ENCODE measurements at places on chromosomes 7 and 10. TPM values are rescaled to one million over a fixed set of nuclear protein-coding genes. Genes with fewer than 3 reads are reported as not detected.

The SRRM3 gene
- 4.1 TPM for total RNA-seq

The AGR2 gene
- not detected for total RNA-seq

The AGR3 gene
- total RNA-seq = 5.9 TPM

The TBX20 gene
- 0.54 TPM for total RNA-seq

The MSRB2 gene
- 37.3 TPM for total RNA-seq

The MRPS16 gene
- 43.5 TPM for total RNA-seq

The OGDHL gene
- total RNA-seq = 0.62 TPM

The ASB10 gene
- not detected for total RNA-seq

The AOAH gene
- 0.93 TPM for total RNA-seq

The AKR1C1 gene
- total RNA-seq = 165 TPM

Data from gastroesophageal sphincter (tissue), 4 donors.